Heart left ventricle (tissue), 16 donors: ENCODE measurements at places on chromosomes 5 and 9.

DNA sequence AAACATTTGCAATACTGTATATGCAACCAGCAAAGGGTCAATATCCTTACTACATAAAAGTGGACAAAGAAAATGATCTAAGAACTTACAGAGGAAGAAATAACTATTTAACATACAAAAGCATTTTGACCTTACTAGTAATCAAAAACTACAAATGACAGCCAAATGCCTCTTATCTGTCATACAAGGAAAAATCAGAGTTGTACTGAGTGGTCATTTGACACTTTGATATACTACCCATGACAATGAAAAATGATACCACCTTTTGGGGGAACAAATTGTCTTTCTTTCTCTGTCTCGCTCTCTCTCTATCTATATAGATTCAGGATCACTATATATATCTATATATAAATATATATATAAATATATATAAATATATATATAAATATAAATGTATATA, 50.4 kb upstream of the ZSWIM6 start:
- DNase-seq: no peak

- no peak for DNase-seq
Observed at GRCh38 chr9:16915126-16915831, 44.8 kb upstream of the BNC2 start.

DNA sequence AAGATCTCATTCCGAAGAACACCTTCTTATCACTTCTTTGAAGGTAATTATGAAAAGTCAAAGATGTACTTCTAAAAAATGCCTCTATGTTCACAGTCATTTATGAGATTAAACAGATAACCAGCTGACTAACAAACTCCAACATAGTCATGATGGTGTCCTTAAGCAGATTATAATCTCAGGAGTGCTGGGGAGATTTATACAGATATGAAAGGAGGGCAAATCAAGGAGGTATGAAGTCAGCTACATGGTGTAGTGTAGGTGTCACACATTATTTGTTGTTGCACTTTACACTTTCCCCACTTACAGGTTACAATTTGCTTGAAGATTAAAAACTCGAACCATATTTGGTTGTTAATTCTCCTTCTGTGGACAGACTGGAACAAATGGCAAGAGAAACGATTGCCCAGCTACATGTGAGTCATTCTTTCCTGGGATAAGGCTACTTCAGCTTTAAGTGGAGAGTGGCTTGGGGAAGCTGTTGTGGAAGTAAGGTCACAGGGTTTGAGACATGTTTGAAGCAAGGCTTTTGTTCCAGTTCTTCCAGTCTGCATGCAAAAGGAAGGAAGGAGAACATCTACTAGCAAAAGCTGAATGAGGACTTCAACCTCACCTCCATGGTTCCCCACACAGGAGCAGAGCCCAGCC, 320.1 kb downstream of the ADGRV1 start:
- peak; percentile 16 for DNase-seq

- DNase-seq: no peak
Observed at GRCh38 chr5:72177538-72177937, 70.3 kb downstream of the MAP1B start.

DNA sequence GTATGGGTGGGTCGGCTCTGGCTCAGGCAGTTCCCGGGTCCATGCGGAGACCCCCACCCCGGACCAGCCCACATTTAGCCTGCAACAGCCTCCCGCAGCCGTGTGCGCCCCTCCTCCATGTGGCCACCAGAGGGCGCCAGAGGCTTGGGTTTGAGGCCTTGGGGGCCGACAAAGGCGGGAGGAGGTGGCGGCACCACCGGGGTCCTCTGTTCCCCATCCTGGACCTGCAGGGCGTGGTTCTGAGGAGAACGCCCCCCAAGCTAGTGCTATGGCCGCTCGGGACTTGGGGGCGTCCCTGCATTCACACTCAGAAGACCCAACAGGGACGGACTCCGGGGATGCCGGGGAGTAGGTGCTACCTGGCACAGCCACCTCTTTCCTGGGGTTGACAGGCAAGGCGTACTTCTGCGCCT, 16.5 kb downstream of the ASS1 start:
- peak; percentile 65 for DNase-seq
